ENCODE measurements at places on chromosomes 4 and X.

DNA sequence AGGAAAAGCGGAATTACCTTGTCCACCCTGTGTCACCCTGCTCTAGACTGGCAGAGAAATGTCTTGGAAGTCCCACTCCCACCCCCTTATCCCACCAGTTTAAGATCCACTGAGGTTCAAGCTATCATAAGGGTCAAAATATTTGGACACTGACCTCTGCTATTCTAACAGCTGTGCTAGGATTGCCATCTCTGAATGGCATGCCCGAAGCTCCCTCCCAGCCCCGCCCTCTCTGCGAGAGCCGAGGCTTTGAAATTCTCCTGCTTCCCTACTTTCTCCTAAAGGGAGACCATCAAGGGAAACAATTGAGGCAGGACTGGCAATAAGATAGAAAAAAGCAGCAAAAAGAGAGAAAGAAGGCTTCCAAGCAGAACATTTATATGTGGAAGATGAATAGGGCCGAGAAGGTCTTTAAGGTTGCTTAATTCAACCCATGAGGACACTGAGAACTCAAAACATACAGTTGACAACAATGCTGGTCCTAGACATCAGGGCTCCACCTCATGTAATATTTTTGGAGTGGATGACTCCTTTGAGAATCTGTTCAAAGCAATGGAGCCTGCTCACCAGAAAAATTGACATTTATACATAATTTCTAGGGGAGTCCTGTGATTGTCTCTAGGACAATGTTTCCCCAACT, 338.7 kb upstream of the F9 start:
- no peak for DNase-seq

DNA sequence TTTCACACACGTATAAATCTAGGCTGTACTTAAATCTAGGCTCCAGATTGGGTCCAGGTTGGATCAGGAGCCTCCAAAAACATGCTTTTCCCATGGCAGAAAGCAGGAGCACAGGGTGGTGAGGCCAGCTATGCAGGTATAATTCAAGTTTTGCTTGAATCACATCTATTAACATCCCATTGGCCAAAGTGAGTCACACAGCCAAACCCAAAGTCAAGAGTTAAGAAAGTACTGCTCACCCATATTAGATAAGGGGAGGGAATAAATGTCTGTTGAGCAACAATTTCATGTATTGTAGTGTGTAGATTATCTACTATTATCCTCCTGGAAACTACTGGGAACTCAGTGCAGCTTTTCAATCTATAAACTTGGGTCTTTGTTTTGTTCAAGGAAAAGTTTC, 12.8 kb downstream of the SUPT20HL2 start:
- DNase-seq = no peak

GRCh38 chrX:4091046-4091760, 377.8 kb upstream of the PRKX start:
- no peak for DNase-seq

- no peak for DNase-seq
Observed at GRCh38 chr4:80897537-80898303, 132.8 kb upstream of the BMP3 start.

- DNase-seq = no peak
Observed at GRCh38 chr4:87950936-87951511, 24.5 kb upstream of the SPP1 start.

DNA sequence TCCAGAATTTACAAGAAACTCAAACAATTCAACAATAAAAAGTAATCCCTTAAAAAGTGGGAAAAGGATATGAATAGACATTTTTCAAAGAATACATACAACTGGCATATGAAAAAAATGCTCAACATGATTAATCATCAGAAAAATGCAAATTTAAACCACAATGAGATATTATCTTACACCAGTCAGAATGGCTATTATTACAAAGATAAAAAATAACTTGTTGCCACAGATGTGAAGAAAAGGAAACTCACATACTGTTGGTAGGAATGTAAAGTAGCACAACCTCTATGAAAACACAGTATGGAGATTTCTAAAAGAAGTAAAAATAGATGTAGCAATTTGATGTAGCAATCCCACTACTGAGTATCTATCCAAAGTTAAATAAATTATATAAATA, 65.1 kb upstream of the DIAPH2 start:
- no peak for DNase-seq

DNA sequence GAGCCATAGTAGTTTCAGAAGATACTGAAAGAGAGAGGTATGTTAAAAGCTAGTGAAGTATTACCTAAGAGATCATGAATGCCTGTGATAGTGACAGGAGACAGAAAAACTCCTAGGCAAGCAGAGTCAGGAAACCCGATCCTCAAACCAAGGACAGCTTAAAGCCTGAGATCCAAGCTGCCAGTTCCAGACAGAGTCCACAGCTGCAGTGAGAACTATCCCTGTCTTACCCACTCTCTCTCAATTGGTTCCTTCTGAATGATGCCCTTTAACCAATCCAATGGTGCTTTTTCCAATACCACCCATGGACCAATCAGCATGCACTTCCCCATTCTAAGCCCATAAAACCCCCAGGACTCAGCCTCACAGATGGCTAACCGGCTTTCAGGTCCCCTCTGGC, 90.4 kb upstream of the PCDH10 start:
- DNase-seq = no peak

DNA sequence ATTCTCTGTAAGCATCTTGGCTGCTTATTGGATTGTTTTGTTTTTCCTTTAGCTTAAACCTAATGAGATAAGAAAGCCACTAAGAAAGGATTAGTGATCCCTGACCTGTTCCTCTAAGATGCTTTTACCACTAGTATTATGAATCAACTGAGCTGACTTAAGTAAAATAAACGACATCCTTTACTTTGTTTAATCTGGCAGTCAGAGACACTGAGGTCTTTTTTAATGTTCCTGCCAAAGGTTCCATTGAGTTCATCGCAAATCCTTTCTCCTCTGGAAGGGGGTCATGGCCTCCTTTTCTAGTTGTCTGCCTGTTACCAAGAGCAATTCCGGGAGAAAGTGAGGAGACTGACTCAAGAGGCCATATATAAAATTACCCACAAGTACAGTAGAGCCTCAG, 1038.3 kb upstream of the SLIT2 start:
- DNase-seq = no peak

- DNase-seq = no peak
Observed at GRCh38 chrX:102126863-102127262, 1.4 kb downstream of the TCEAL2 start.

GRCh38 chr4:169940460-169940859, 85.7 kb downstream of the MFAP3L start:
- no peak for DNase-seq

GRCh38 chr4:24809815-24810405, 14.5 kb downstream of the SOD3 start:
- DNase-seq = no peak

GRCh38 chr4:125911481-125911880, 596.7 kb downstream of the FAT4 start:
- DNase-seq = no peak

- DNase-seq = no peak
Observed at GRCh38 chr4:113073451-113074005, 24.1 kb downstream of the ANK2 start.

- DNase-seq = no peak
Observed at GRCh38 chr4:15469402-15470127, at the start of gene CC2D2A. Gene CC2D2A, plus strand, starts transcription at chr4:15469882. Its CDS starts 6,051 bp downstream, at chr4:15475933.

DNA sequence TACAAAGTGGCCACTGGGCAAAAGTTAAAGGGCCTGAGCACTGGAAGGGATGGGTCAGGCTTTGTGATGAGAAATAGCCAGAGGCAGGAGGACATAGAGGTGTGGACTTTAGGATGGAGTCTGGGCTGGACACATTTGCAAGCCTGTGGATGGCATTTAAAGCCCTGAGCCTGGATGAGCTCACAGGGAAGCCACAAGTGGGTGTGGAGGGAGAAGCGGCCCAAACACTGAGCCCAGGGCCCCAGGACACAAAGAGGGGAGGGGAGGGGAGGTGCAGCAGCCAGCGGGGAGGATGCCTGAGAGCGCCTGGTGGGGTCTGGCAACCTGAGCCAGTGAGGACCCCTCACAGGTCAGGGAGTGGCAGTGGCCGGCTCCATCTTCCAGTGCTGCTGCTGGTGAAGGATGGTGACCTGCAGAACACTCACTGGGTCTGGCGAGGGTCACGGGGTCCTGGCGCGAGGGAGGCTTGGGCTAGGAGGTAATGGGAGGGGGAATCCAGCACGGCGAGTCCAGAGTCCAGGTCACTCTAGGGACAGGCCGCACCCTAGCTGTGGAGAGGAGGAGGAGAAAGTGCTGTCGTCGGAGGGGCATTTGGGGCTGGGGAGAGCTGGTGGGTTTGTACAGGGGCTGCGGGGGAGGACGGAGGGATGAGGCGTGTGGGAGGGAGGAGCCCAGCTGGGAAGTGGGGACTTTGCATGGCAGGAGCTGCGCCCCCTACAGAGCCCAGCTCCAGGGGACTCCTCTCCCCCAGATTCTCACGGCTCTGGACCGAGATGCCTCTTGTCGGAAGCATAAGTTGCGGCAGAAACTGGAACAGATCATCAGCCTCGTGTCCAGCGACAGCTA, 7.0 kb downstream of the LAGE3 start:
- DNase-seq = no peak

GRCh38 chr4:140617499-140618248, 48.9 kb upstream of the UCP1 start:
- no peak for DNase-seq

GRCh38 chr4:173917255-173917960, 366.1 kb downstream of the FBXO8 start:
- DNase-seq = no peak

DNA sequence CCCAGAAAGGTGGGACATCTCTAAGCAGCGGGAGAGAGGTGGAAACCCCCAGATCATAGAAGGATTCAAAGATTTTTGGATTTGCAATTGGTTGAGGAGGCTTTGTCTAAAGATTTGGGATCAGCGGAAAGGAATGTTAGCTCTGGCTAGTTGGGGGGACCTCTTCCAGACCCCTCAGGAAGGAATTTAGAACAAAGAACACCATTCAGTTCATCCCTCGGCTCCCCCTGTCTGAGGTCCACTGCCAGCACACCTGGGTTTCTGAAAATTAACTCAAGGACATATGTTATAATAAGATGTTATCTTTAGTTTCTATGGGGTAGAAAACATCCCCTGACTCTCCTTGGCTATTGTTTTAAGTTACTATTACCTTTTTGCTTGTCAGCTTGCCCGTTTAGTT, 163.6 kb downstream of the CEP135 start:
- no peak for DNase-seq

GRCh38 chr4:122479935-122480416, 23.5 kb upstream of the IL2 start:
- no peak for DNase-seq
